ENCODE measurements at places on chromosomes 5 and 9. TPM values are rescaled to one million over a fixed set of nuclear protein-coding genes. Genes with fewer than 3 reads are reported as not detected.
A peak's percentile ranks its signal among the peaks of the same experiment; 100 is the strongest.

GPRIN1 gene
- 2.0 TPM for total RNA-seq

SLC25A51 gene
- total RNA-seq, result 27.2 TPM

STXBP1 gene
- 19.2 TPM for total RNA-seq

PCDHGA8 gene
- total RNA-seq, result not detected

ARHGAP26 gene
- 18.0 TPM for total RNA-seq

CCL27 gene
- 0.43 TPM for total RNA-seq

GPR150 gene
- total RNA-seq, result 0.45 TPM

- DNase-seq, result no peak
- H3K27ac ChIP-seq, result no peak overlapping the region
- H3K4me1 ChIP-seq, result peaks cover 18% of the 10 kb centered on the region
- H3K27me3 ChIP-seq, result no peaks in the 10 kb centered on the region
Measured at GRCh38 chr9:94157050-94157801, 73.0 kb downstream of the PTPDC1 start.

DNA sequence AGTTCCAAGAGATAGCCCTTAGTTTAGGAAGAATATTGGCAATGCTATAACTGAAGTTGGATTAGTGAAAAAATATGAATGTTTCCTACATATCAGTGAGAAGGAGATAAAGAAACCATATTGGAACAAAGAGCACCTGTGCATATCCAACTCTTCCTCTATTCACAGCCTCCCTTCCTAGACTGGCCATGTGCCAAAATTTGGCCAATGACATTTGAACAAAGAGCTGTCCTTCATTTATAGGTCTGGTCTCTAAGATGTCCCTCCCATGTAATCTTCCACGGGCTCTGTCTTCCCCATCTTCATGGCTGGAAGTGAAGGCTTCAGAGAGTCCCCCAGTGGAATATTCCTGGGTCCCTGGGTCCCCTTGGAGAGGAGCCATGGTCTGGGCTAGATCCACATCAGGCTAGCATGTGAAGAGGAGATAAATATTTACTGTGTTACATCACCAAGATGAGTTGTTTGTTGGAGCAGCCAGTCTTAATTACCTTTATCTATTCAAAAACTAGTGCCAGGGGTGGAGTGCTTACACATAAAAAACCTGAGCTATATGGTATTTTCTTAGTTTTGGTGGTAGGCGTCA is 190.0 kb upstream of the S1PR3 start:
- H3K36me3 ChIP-seq, result no peaks in the 10 kb centered on the region
- H3K4me3 ChIP-seq, result no peak overlapping the region
- peaks cover 22% of the 10 kb centered on the region for H3K27me3 ChIP-seq

DNA sequence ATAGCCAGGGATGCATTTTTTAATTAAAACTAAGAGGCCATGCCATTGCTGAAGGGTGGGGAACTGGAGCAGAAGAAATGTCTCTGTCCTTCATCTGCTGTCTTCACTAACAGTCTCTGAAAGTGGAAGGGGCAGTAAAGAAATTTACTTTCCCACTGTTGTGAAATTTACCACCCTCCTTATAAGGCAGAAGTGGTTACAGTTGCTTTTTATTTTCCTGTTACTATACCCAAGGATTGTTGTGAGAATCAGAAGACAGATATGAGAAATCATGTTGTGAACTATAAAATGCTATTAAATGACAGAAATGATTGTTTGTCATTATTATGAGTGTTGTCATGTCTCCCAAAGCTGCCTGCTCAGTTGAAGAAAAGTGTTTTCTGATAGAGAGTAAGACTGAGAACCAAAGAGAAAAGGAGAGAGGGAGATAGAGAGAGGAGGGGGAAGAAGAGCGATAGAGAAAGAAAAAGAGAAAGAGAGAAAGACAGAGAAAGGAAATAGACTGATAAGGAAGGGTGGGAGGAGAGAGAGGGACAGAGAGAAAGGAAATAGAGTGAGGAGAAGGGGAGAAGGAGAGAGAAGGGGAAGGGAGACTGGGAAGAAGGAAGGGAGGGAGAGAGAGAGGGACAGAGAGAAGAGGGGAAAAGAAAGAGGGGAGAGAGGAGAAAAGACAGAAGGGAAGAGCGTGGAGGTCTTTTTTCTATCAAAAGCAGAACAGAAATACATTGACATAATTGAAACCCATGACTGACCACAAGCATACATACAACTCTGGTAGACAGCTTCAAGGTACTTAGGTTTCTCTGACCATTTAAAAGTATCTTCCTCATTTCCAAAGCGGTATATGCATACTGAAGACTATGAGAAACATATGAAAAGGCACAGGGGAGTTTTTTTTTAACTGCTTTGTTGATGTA is 22.5 kb downstream of the SEC61B start:
- H3K27ac ChIP-seq, result peak overlapping the region; percentile 40
- H3K36me3 ChIP-seq, result peaks cover 8% of the 10 kb centered on the region

GRCh38 chr9:89777544-89777943 is 172.7 kb downstream of the GADD45G start:
- no peaks in the 10 kb centered on the region for H3K36me3 ChIP-seq
- no peak for DNase-seq
- H3K4me1 ChIP-seq, result peaks cover 9% of the 10 kb centered on the region
- peaks cover 4% of the 10 kb centered on the region for H3K27me3 ChIP-seq
- no peak overlapping the region for H3K27ac ChIP-seq
- H3K4me3 ChIP-seq, result no peak overlapping the region

DNA sequence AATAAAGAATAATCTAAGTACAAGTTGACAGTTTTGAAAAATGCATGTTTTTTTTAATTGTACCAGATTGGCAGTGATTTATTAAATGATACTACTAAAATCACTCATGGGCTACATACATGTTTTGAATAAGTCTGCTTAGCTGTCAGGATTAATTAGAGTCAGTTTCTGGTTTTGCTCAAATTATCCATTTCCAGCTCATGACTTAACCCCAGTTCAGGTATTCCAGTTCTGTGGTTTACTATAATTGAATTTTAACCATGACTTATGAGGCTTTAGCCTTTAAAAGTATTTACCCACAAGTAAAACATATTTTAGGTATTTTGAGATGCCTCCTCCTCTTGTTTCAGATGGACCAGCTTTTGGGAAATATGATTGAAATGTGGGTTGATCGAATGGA is 17.8 kb upstream of the LRRC70 start:
- no peaks in the 10 kb centered on the region for H3K4me1 ChIP-seq
- H3K27me3 ChIP-seq, result no peaks in the 10 kb centered on the region
- peaks cover 29% of the 10 kb centered on the region for H3K36me3 ChIP-seq
- H3K27ac ChIP-seq, result no peak overlapping the region
- H3K4me3 ChIP-seq, result no peak overlapping the region

DNA sequence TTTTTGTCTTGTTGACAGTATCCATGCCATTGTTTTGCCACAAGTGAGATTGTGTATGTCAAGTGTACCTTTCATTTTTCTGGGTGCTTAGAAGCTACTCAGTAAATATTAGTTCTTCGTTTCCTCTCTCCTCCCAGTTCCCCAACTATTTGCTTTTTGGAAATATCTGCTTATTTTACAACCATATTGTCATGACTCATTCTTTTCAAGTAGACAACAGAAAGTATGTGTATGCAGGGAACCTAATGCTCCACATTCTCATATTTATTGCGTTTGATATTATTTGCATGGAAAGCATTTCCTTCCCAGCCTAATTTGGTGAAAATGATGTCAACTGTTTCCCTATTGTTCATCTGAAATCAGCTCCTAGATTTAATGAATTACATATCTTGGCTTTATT is 483.7 kb upstream of the RIOK2 start:
- no peak overlapping the region for H3K27ac ChIP-seq
- H3K4me1 ChIP-seq, result no peaks in the 10 kb centered on the region
- DNase-seq, result no peak
- H3K27me3 ChIP-seq, result no peaks in the 10 kb centered on the region
- no peak overlapping the region for H3K4me3 ChIP-seq

DNA sequence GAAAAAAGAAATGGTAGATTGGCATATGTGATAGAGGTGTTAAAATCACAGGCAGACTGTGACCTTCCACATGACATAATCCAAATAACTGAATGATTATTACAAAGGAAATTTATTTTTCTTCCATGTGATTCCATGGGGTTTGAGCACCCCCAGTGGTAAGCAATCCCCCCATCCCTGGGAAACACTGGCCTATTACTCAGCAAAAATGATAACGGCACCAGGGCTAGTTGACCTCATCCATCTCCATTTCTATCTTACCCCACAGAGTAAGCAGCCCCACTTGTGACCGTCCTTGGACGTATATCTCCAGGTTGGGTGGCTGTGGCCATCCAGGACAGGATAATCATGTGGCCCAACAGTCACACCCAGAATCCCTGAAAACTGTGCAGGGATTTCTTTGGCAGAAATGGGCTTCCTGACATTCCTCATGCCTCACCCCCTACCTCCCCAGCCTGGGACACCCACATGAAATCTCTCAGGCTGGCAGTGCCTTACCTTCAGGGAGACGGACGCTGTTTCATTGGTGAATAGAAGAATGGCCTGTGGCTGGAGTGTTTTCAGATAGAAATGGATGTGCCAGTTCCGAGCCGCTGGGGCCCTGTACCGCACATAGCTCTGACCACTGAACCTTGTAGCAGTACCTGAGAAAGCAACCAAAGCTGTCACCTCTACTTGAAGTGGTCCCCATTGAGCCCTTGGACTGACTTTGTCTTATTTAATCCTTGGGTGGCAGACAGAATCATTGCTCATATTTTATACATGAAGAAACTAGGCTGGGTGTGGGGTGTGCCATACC is 69.9 kb downstream of the SLC36A1 start:
- H3K4me3 ChIP-seq, result no peak overlapping the region
- no peak for DNase-seq
- no peak overlapping the region for H3K27ac ChIP-seq
- no peaks in the 10 kb centered on the region for H3K4me1 ChIP-seq

- no peaks in the 10 kb centered on the region for H3K4me1 ChIP-seq
- H3K27me3 ChIP-seq, result no peaks in the 10 kb centered on the region
- H3K36me3 ChIP-seq, result no peaks in the 10 kb centered on the region
- no peak for DNase-seq
- no peak overlapping the region for H3K27ac ChIP-seq
Measured at GRCh38 chr9:13554626-13555025, 275.1 kb upstream of the MPDZ start.

DNA sequence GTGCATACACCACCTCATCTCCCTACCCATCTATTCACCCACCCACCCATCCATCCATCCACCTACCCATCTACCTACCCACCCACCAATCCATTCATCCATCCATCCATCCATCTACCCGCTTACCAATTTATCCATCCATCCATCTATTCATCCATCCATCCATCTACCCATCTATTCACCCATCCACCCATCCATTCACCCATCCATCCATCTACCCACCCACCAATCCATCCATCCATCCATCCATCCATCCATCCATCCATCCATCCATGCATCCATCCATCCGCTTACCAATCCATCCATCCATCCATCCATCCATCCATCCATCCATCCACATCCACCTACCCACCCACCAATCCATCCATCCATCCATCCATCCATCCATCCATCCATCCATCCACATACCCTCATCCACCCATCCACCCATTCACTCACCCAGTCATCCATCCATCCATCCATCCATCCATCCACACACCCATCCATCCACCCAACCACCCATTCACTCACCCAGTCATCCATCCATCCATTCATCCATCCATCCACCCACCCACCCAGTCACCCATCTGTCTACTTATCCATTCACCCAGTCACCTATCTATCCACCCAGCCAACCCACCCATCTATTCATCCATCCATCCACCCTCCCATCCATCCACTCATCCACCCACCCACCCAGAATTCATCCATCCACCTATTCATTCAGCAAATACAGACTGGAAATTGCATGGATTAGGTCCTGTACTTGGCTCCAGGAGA is 125.6 kb downstream of the RXRA start:
- peaks cover 13% of the 10 kb centered on the region for H3K4me1 ChIP-seq
- no peaks in the 10 kb centered on the region for H3K36me3 ChIP-seq
- H3K4me3 ChIP-seq, result no peak overlapping the region
- no peak for DNase-seq
- H3K27me3 ChIP-seq, result no peaks in the 10 kb centered on the region

GRCh38 chr9:122097679-122098315 is 4.7 kb upstream of the TTLL11 start:
- H3K4me3 ChIP-seq, result no peak overlapping the region
- H3K36me3 ChIP-seq, result no peaks in the 10 kb centered on the region
- H3K27me3 ChIP-seq, result peaks cover 8% of the 10 kb centered on the region
- H3K27ac ChIP-seq, result no peak overlapping the region
- DNase-seq, result no peak
- H3K4me1 ChIP-seq, result peaks cover 10% of the 10 kb centered on the region

DNA sequence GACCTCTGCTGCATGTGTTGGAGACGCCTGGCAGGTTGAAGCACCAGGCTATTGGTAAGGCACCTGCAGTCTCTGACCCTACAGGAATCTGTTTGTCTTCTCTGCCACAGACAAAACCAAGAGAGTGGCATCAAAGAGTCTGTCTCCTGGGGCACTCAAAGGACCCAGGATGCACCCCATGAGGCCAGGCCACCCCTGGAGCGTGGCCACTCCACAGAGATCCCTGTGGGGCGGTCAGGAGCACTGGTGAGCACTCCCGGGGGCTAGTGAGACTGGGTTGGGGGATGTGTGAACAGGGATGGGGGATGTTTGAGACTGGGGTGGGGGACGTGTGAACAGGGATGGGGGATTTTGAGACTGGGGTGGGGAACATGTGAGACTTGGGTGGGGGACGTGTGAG is 240.3 kb downstream of the CACNA1B start:
- no peak overlapping the region for H3K4me3 ChIP-seq
- peaks cover 3% of the 10 kb centered on the region for H3K27me3 ChIP-seq
- H3K36me3 ChIP-seq, result no peaks in the 10 kb centered on the region
- H3K4me1 ChIP-seq, result no peaks in the 10 kb centered on the region
- no peak overlapping the region for H3K27ac ChIP-seq
- no peak for DNase-seq

DNA sequence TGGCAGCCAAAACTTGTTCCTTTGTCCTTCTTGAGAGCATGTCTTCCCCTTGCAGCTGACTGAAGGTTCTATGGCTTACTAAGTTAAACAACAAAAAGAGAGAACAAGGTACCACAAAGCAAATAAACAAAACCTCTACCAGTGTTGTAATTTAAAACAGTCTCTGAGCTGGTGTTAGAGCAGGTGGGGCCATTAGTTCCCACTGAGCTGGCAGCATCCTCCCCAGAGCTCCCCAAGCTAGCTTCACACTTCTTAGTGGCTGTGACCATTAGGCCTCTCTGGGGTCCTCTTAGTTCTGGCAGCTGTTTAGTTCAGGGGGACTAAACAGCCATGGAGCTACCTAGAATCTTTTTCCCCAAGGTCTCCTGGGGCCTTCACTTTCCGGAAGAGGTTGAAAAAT is 128.6 kb upstream of the ELL2 start:
- no peak for DNase-seq
- no peak overlapping the region for H3K27ac ChIP-seq
- peaks cover 5% of the 10 kb centered on the region for H3K27me3 ChIP-seq

DNA sequence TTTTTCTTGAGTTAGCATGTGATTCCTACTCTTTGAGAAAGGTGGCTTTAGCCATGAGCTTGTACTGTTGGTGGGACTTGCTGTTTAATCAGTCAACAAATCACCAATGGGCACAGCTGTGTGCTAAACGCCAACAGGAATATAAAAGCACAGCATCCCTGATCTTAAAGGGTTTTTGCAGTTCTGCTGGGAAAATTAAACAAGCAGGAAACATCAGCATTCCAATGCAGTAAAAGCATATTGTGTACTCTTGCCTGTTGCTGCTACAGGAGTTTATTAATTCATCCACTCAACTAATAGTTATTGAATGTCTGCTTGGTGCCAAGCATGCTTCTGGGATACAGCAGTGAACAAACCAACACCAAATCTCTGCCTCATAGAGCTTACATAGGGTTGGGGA is 27.4 kb upstream of the F2RL1 start:
- no peak overlapping the region for H3K4me3 ChIP-seq
- no peak for DNase-seq
- peaks cover 13% of the 10 kb centered on the region for H3K4me1 ChIP-seq
- no peaks in the 10 kb centered on the region for H3K36me3 ChIP-seq

Data from activated CD8-positive, alpha-beta T cell treated with anti-CD3 and anti-CD28 coated beads for 36 hours (primary cell).